Peyer's patch (tissue), 4 donors: ENCODE measurements at places on chromosomes 13 and 19. TPM values are rescaled to one million over a fixed set of nuclear protein-coding genes. Genes with fewer than 3 reads are reported as not detected.

The HSH2D gene
- 111 TPM for total RNA-seq

The SULT2A1 gene
- not detected for total RNA-seq

The MEIOSIN gene
- not detected for total RNA-seq

The GRK1 gene
- not detected for total RNA-seq

The CD22 gene
- total RNA-seq, result not detected

The CACNG8 gene
- total RNA-seq, result not detected

The PCDH8 gene
- total RNA-seq, result not detected

The PSG6 gene
- not detected for total RNA-seq

The CEACAM6 gene
- total RNA-seq, result 10.5 TPM

The ZNF225 gene
- total RNA-seq, result 14.0 TPM
